GM10248 (cell line): ENCODE measurements at places on chromosomes 2 and 18.

GRCh38 chr2:176566961-176567360 is 297.7 kb downstream of the MTX2 start:
- no peak for DNase-seq

GRCh38 chr2:67499989-67500388 is 102.9 kb downstream of the ETAA1 start:
- no peak for DNase-seq

DNA sequence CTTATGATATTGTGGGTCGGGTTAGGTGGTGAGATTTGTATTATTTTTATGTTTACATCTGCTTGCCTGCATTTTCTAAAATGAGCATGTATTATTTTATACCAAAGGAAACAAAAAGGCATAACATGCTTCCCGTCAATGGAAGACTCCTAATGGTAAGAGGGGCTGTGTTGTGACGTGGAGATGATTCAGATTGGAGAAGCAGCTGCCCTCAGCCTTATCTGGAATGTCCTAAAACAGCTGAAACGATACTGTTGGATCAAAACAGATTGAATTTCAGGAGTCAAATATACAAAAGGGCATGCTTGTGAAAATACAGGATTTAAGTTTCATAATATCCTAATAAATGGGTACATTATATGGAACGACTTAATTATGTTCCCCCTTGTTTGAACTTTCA is 19.0 kb downstream of the DGKD start:
- DNase-seq: no peak

GRCh38 chr2:196535742-196536141 is 103.8 kb upstream of the CCDC150 start:
- no peak for DNase-seq
